Activated T-helper 1 cell treated with anti-CD3 and anti-CD28 coated beads, Interleukin-2, amount 50 U/mL, for 16 hours (primary cell): ENCODE measurements at places on chromosomes 6 and 20.

DNA sequence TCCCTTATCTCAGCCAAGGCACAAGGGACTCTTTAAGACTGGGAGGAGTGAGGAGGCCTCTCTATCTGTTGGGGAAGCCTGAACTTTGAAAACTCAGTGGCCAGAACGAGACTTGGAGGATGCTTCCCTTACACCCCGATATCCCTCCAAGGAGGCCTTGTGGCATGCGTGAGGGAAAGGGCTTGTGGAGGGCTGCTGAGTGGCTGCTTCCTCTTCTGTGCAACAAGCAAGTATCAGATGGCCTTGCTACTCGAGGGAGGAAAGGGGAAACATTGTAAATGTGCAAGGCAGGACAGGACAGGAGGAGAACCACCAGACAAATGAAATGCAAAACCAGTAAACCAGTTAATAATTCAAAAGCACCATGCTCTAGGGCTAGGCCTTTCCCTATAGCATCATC, 306.5 kb upstream of the MAP3K7 start:
- DNase-seq: no peak

GRCh38 chr6:133959667-133960368, 6.8 kb downstream of the TBPL1 start:
- DNase-seq: no peak

- no peak for DNase-seq
These were observed 839.9 kb downstream of the MAFB start for GRCh38 chr20:39849171-39849570.

- DNase-seq: no peak
These were observed 46.1 kb upstream of the ZNF831 start for GRCh38 chr20:59117526-59117925.

DNA sequence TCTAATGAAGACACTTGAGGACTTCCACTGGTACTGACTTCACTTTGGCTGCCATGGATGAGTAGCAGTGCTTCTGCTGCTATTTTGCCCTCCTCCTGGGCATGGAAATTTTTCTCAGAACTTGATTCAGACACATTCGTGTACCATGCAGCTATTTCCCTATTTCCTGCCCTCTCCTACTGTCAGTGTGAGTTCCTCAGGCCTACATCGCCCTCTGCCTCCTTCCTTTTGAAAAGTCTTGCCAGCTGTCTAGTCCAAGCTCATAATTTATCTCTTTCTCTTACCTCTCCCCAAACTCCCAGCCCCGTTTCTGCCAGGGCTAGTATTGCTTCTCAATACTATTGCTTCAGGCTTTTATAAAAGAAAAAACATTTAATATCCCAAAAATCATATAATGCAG, 470.2 kb downstream of the ADGRB3 start:
- no peak for DNase-seq

DNA sequence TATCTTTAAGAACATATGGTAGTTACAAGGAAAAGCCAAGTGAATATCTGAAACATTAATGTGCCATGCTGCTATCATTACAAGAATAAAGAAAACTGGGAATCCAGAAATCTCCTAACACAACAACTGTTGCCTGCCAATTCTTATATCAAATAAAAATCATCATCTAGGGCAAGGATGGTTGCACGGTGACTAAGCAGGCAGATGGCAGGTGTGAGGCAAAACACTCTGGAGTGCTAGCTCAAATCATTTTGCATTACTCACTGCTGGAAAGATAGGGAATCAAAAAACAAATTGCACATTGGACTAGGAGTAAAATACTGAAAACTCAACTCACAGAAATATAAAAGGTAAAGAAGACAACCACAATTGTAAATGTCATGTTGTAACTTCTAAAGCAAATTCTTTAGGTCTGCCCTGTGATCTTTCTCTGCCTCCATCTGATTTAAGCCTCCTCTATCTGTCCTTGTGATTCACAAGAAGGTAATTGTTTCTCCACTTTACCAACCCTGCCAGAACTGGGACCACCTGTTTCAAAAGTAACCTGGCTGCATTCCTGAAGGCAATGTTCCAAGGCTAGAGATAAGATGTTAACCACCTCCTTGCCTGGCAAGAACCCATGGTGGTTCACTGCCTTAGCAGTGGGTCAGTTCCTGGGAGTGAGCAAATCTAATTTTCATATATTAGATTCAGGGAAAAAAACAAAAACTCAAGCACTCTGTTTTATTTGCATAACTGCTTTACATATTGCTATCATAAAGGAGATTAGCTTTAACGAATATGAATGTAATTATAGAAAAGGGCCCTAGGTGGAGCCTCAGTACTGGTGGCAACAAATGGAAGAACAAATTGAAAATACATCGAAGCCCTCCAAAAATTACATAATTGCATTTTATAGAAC, 33.1 kb upstream of the LCA5 start:
- DNase-seq: no peak

GRCh38 chr20:39233755-39234154, 271.6 kb downstream of the DHX35 start:
- no peak for DNase-seq

DNA sequence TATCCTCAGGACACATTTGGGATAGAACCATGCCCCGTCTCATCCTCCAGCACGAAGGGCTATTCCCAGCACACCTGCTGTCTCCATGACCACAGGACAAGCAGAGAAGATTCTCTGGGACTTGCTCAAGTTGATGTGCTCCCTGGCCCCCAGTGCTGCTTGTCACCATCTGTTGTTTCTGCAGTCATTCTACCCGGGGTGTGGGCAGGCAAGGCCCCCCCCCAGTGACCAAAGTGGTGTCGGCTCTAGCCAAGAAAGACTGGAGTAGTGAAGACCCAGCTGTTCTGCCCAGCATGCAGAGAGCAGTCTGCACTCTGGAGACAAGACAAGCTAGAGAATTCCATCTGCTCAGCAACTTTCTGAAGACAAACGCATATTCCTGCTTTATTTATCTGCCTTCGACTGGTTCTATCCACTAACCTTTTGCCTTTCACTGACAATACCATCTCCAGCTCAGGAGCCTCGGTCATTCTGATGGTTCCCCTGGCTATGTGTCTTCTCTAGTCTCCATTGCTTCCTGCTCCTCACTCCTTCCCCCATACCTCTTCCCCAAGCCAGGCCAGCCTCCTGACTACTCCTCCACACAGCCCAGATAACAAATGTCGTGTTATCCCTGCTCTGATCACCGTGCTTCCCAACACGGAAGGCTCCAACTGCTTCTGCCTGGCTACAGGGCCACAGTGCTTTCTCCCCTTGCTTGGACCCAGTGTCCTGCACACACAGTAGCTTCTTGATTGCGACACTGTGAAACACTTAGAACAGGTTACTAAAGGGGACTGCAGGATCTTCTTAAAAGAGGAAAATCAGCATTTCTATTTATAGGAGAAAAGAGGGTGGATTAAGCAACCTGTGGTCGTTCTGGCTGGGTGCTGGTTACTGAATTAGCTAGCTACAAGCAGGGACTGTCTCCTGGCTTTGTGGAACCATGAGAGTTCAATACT, 86.7 kb upstream of the EMILIN3 start:
- no peak for DNase-seq

- no peak for DNase-seq
These were observed 34.9 kb downstream of the ELOVL5 start for GRCh38 chr6:53313784-53314400.

- DNase-seq: no peak
These were observed 30.9 kb downstream of the ZFP64 start for GRCh38 chr20:52160621-52161204.

DNA sequence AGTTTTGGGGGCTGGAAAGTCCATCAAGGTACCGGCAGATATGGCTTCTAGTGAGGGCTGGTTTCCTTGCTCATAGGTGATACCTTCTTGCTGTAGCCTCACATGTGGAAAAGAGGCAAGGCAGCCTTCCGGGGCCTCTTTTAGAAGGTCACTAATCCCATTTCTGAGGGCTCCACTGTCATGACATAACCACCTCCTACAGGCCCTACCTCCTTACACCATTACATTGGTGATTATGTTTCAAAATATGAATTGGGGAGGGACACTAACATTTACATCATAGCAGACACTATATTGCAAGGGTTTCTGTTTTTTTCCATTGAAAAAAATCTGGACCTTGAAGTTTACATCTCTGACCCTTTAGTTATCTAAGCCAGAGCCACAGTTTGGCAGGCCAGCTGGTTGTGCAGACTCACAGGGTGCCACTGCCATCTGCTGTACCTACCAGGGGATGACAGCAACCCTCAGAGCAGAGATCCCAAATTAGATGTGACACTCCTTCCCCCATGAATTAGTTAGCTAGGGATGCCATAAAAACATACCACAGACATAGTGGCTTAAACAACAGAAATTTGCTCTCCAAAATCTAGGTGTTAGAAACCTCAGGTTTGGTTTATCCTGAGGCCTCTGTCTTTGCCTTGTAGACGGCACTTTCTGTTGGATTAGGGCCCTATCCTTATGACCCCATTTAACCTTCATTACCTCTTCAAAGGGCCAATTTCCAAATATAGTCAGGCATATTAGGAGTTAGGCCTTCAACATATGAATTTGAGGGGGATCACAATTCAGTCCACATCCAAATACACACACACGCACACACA, 166.4 kb upstream of the RNF217 start:
- DNase-seq: no peak

DNA sequence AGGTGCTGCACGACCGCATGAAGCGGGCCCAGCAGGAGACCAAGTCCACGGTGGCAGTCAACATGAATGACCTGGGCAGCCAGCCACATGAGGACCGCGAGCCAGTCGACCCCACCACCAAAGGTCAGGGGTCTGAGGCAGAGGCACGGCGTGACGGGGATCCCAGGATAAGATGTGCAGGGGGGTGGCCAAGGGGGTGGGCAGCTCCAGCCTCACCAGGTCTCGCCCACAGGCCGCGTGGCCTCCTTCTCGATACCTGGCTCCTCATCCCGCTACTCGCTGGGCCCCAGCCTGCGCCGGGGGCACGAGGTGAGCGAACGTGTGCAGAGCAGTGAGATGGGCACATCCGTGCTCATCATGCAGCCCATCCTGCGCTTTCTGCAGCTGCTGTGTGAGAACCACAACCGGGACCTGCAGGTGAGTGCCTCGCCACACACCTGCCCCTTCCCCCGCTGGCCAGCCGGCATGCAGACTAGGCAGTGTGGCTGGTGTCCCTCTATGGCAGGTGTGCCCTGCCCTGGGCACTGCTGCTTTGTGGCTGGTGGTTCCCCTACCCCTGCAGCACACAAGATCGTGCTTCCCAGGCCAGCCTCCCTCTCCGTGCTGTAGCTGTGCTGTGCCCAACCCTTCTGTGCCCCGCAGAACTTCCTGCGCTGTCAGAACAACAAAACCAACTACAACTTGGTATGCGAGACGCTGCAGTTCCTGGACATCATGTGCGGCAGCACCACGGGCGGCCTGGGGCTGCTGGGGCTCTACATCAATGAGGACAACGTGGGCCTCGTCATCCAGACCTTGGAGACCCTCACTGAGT, 25.9 kb downstream of the UQCC2 start:
- DNase-seq: no peak

DNA sequence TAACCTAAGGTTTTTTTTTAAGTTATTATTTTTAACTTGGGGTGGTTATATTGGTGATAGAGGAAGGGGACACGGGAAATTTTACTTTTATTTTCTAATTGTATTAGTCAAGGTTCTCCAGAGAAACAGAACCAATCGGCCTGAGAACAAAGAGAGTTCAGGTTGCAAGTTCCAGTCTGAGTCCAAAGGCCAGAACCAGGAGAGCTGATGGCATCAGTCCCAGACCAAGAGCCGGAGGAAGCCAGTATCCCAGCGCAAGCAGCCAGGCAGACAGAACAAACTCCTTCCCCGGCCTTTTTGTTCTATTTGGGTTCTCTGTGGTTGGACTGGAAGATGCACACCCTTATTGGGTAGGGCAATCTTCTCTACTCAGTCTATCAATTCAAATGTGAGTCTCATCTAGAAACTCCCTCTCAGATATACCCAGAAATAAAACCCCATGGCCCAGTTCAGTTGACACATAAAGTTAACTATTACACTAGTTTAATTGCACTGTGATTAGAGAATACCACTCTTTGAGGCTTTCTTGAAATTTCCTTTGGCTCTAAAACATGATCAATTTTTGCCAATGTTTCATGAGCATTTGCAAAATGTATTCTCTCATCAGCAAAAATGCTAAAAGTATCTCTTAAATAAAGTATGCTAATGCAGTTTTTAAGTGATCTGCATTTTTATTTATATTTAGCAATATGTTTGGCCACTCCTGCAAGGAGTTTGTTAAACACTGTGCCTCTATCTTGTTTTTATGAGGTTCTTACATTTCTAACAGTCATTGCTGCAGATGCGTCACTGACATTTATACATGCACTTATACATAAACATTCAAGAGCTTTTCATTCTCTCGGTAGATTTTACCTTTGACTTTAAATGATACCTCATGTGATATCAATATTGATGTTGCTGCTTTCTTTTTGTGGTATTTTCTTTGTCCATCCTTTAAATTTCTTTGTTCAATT, 103.2 kb upstream of the SSTR4 start:
- DNase-seq: no peak

- DNase-seq: no peak
These were observed 310.0 kb downstream of the ZNF217 start for GRCh38 chr20:53283597-53283996.

GRCh38 chr6:288866-289265, 3.4 kb upstream of the DUSP22 start:
- DNase-seq: no peak

- no peak for DNase-seq
These were observed 75.4 kb downstream of the PFDN4 start for GRCh38 chr20:54283253-54283652.

DNA sequence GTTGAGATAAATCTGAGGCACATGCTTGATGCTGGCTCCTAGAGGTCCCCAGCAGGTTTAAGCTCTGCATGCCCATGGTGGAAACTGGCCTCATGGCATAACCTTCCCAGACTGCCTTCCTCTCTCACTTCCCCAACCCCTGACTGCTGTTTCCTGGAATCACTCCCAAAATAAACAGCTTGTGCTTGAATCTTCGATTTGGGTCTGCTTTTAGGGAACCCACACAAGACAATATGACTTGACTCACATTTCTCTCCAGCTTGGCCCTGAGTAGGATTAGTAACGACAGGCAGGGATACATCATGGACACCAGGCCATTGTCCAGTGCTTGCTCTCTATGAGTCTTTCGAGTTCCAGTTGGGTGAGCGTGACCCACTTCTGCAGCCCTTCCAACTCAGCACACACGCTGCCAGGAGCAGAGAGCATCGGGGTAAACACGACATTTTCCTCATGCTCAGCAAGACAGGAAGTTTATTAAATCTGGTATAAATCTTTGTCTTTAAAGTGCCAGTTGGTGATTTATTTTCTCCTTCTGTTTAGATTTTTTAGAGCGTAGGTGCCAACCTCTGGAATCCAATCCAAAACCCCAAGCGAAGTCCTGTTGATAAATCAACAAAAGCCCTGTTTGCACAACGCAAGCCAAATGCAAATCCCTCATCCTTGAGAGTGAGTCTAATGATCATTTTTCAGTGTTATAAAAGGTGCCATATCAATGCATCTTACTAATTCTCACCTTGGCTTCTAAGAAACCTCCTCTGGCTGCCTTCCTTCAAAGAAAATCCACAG, 135.0 kb downstream of the FOXA2 start:
- no peak for DNase-seq

GRCh38 chr6:169967687-169968086, 216.3 kb downstream of the ERMARD start:
- DNase-seq: no peak

DNA sequence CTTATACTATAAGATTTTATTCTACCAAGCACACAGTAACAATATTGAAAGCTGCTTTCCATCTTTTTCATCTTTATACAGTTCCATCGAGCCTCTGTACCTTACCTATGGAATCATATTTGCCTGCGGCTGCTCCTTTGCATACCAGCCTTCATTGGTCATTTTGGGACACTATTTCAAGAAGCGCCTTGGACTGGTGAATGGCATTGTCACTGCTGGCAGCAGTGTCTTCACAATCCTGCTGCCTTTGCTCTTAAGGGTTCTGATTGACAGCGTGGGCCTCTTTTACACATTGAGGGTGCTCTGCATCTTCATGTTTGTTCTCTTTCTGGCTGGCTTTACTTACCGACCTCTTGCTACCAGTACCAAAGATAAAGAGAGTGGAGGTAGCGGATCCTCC, 89.8 kb downstream of the SLC16A10 start:
- DNase-seq: no peak
